SJCRH30 (cell line): ENCODE measurements at places on chromosomes 16 and 17.

GRCh38 chr17:3497101-3497500 is 21.3 kb downstream of the ASPA start:
- no peak for DNase-seq

DNA sequence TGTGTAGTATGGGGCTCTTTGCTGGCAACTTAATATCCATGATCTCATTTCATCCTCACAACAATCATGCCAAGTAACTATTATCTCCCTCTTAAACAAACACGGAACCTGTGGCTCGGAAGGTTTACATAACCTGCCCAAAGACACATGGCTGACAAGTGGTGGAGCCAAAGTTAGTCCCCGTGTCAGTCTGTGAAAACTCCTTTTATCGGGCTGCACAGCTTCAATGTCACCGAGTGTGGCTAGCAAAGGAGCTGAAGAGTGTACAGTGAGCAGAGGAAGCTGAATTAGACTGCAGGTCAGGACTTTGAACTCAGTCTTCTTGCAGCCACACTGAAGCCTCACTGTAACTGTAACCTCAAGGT is 80.3 kb downstream of the PARN start:
- no peak for DNase-seq

GRCh38 chr17:16123531-16123930 is 91.8 kb downstream of the NCOR1 start:
- no peak for DNase-seq

DNA sequence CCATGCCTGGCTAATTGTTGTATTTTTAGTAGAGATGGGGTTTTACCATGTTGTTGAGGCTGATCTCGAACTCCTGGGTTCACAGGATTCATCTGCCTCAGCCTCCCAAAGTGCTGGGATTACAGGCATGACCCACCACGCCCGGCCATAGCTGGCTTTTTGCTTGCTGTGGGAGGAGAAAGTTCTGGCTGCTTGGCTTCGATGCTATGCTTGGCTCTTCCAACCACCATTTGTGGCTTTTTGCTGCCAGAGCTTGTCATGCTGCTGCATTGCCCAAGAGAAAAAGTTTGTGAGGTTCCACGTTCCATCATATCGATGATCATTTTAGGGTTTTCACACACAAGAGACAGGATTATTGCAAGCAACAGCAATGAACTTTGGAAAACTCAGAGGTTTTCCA is 16.2 kb downstream of the BMERB1 start:
- DNase-seq: no peak

DNA sequence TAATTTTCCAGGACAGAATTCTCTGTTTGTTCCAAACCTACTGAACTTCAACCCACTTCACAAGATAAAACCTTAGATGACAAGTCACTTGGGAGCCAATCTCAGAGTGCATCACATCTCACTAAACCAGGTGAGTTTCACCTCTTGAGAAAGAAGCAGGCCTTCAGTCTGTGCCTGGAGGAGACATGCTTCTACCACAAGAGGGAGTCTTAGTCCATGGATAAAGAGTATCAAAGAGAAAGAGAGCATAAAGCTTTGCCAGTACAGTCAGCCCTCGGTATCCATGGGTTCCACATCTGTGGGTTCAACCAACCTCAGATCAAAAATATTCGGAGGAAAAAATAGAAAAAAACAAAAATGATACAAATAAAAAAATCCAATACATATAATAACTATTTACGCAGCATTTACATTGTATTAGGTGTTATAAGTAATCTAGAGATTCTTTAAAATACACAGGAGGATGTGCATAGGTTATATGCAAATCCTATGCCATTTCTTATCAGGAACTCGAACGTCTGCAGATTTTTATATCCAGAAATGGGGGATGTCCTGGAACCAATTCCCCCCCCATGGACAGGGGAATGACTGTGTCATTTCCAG is 37.7 kb downstream of the DUSP14 start:
- DNase-seq: peak; percentile 64

DNA sequence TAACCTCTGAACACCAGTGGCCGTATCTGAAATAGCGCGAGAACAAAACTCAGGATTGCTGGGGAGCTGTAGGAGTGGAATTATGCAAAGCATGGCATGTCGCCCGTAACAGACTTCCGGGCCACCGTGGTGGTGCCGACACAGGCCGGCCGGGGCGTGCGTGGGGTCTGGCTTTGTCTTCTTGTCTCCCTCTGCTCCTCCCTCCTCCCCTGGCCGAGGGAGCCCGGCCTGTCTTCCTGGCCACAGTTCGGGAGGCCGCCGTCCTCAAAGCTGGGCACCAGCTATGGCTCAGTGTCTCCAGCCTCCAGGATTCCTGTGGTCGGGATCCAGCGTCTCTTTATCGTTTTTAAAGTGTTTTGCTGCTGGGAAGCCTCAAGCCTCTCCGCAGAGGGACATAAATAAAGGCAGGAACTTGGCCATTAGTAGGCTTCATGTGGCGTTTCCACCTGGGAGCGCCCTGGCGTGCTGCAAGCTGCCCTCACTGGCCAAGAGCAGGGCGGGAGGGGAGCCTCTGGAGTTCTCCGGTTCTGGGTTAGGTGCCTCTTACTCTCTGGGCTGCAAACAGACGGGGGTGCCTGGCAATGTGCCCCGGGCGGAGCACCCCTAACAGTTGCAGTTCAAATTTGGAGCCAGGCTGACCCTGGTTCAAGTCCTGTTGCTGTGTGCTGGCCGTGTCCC is 22.0 kb upstream of the NPTX1 start:
- DNase-seq: peak; percentile 66

DNA sequence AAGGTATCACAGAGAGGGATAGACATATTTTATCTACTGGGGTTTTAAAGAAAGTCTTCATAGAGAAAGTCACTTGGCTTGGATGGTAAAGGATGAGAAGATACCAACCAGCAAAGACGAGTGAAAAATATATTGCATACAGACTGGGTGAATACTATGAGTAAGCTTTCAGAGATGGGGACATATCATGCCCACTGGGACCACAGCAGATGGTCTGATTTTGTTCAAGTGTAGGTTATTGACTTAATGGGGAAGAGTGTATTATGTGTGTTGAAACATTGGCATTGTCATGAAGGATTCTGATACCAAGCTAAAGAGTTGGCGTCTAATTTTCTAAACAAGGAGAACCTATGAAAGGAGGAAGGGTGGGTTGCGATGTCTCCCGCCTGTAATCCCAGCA is 13.8 kb upstream of the MMD start:
- DNase-seq: no peak

- peak; percentile 50 for DNase-seq
These were observed 1.1 kb upstream of the PRPSAP1 start for GRCh38 chr17:76354747-76355310.

DNA sequence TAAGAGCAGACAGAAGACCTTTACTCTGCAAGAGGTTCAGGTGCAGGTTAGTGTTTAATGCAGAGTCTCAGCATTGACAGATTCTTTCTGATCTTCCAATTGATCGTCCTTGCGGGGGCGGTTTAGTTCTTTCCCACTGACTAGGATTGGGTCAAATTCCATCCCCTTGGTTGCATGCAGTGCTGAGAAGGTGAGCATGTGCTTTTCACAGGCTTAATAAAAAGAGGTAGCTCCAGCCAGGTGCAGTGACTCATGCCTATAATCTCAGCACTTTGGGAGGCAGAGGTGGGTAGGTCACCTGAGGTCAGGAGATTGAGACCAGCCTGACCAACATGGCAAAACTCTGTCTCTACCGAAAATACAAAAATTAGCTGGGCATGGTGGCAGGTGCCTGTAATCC is 7.5 kb upstream of the ITGAD start:
- DNase-seq: no peak

DNA sequence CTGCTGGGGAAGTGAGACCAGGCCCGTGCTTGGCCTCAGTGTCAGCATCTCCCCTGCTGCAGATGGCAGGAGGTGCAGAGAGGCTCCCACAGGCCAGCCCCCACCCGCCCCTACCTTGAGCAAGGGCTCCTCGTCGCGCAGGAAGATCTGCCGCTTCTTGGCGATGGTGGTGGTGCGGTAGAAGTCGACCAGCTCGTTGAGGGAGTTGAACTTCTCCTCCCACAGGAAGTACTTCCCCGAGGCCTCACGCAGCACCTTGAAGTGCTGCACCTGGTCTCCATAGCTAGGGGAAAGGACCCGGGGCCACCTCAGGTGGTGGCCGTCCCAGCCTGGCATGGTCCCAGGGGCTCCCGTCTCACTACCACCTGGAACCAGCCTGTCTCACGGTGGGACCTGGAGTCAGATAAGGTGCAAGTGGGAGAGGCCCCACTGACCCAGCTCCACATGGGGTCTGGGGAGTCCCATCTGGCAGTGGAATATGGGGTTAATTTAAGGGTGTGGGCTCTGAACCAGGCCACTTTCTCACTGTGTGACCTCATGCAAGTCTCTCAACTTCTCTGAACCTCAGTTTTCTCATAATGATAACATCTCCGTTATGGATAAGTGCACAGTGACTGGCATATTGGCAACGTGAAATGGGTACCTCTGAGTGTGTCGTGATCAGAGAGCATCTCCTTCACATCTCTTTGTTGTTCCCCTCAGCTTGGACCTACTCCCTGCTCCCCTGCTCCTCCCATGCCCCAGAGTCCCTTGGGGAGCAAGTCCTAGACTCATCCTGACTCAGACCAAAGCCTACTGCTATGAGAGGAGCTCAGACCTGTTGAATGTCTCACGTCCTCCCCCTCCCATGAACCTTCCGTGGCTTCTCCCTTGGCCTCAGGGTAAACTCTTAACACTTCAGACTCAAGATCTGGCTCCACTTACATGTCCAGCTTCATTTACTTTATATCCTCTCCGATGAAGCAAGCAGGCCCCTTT is 19.8 kb upstream of the FAM83G start:
- no peak for DNase-seq

DNA sequence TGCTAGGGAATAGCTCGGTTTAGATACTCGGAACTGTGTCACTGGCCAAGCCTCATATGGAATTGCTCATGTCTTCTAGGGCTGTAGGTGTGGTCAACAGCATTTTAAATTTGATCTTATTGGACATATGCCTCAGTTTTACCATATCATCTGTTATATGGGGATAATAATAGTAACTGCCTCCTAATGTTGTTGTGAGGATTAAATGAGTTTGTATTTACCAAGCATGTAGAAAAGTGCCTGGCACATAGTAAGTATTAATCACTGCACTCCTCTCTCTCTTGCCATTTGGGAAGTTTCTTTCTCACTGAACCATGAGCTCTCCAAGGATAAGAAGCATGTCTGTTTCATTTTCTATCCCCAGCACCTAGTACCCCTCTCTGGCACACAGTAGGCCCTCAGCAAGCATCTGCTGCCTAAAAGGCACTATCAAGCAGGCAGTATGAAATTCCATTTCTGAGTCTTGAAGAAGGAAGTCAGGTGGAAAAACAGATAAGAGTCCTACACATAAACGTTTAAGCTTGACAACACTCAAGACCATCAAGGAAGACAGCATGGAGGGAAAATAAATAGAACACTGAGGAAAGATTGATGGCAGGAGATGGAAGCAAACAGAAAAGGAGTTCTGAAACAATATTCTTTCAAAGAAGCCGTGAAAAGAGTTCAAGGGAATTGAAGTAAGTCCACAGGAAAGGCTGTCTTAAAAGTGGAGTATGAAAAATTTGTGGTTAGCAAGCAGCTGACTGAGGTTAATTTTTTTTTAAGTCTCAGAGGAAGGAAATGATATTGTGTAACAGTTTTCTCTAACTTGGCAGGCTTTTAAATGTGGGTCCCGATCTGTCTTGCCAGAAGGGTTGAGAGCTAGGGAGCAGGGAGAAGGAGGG is 2.2 kb upstream of the ATP6V0A1 start:
- DNase-seq: peak; percentile 17

GRCh38 chr17:22695228-22695619 is 1002.9 kb downstream of the KCNJ18 start:
- DNase-seq: peak; percentile 52

- no peak for DNase-seq
These were observed 34.7 kb upstream of the DNAJA2 start for GRCh38 chr16:47008174-47008573.

DNA sequence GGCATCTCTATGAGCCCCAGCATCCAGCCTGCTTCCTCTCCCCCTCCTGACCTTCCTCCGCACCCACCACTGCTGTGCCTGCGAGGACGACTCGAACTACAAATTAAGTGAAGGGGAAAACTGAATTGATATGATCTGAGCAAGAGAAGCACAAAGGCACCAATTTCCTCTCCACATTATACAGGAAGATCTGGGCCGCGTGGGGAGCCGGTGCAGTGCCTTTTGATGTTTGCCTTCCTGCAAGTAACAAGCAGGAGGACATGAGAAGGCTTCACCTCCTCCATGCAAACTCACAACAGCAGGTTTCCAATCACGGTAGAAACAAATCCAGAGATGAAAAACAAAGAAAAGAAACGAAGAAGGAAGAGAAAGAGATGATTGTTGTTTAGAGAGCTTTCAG is 57.8 kb upstream of the MMP2 start:
- no peak for DNase-seq

DNA sequence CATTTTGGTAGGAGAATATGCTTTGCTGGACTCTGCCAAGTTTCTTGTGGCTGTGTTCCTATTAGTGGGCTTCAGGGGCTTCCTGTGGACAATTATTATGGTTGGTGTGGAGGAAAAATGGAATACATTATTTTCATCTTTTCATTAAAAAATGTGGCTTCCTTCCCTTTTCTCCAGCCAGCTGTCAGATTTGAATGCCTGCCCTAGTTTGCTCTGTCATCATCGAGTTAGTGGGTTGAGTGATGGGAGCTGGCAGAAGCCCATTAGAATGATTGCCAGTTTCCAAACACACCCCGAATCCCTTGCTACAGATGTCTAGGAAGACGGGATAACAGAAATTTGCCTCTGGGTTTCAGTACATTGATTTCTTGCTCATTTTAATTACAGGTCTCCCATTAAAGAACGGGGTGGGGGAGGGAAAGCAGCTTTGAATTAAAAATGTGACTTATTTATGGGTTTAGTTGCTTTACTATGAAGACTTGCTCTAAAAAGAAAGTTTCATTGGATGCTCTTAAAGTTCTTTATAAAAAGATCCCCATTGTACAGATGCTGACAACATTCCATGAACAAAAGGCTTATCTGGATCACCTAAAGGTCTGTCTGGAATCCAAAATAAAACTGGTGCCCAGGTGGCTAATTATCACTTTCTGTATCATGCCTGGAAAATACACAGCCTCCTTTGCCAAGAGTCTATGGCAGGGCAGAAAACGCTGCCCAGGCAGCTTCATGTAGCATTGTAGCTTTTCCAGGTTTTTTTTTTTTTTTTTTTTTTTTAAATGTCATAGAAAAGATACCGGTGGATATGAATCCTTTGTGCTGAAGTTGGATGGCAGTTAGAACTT is 103.6 kb downstream of the PRKCA start:
- DNase-seq: no peak
